Activated naive CD8-positive, alpha-beta T cell treated with anti-CD3 and anti-CD28 coated beads for 36 hours (primary cell): ENCODE measurements at places on chromosomes 5 and 9. TPM values are rescaled to one million over a fixed set of nuclear protein-coding genes. Genes with fewer than 3 reads are reported as not detected.

The CAMK4 gene
- total RNA-seq = 68.0 TPM

The CDKN2B-AS1 gene
- not detected for total RNA-seq

The CER1 gene
- total RNA-seq = not detected

The ELP1 gene
- 37.6 TPM for total RNA-seq

The PRUNE2 gene
- total RNA-seq = not detected

The S1PR3 gene
- 0.23 TPM for total RNA-seq

The PCDHB7 gene
- not detected for total RNA-seq

The LAMC3 gene
- 0.56 TPM for total RNA-seq
